ENCODE measurements at places on chromosomes 12 and 14.

DNA sequence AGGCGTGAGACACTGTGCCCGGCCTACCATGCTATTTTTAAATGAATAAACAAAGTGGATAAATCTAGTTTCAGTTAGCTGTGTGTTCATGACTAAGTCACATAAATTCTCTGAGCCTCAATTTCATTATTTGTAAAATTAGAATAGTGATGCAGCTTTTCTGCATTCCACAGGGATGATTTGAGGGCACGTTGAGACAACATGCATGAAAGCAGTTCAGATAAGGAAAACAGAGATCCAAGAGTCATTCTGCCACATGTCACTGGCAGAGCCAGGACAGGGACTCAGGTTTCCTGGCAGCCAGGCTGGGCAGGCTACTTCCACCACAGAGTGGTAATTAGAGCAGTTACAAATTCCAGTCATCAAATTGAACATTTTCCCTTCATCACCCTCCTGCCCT is 2.9 kb upstream of the PPP4R4 start:
- DNase-seq: peak; percentile 42

DNA sequence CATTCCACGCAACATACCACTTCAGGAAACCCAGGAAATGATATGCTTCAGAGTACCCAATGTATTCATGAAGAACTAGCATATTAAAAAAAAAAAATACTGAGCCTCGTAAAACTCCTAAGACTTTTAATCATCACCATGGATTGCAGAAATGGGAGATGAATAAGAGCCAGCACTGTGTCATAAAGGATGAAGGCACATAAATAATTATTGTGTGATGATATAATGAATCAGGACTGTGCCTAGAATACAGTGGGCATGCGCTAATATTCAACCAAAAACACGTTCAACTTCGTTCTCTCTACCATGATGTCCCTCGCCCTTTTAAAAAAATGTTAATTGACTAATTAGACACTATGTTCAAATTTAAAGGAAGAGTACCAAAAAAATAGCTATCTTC is 68.7 kb downstream of the CIT start:
- peak; percentile 64 for DNase-seq

DNA sequence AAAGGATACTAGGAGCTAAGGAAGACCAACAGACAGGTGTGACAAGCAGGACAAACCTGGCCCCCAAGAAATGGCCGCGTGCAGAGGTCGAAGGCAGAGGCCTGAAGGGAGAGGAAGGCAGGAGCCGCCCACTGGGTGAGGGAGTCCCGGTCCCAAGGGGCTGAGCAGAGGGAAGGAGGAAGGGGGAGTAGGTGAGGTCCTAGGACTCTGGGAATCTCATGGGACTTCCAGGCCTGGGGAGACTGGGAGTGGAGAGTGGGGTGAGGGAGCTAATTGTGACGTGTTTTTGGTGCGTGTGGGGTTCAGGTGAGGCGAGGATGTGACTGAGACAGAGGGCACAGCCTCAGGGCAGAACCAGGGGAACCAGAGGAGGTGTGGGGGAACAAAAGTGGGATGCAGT is 11.7 kb upstream of the FLVCR2 start:
- DNase-seq: no peak

GRCh38 chr12:42571327-42572009 is 18.1 kb downstream of the PRICKLE1 start:
- no peak for DNase-seq

- no peak for DNase-seq
These were observed 7.5 kb downstream of the ITPR2 start for GRCh38 chr12:26825459-26826016.

DNA sequence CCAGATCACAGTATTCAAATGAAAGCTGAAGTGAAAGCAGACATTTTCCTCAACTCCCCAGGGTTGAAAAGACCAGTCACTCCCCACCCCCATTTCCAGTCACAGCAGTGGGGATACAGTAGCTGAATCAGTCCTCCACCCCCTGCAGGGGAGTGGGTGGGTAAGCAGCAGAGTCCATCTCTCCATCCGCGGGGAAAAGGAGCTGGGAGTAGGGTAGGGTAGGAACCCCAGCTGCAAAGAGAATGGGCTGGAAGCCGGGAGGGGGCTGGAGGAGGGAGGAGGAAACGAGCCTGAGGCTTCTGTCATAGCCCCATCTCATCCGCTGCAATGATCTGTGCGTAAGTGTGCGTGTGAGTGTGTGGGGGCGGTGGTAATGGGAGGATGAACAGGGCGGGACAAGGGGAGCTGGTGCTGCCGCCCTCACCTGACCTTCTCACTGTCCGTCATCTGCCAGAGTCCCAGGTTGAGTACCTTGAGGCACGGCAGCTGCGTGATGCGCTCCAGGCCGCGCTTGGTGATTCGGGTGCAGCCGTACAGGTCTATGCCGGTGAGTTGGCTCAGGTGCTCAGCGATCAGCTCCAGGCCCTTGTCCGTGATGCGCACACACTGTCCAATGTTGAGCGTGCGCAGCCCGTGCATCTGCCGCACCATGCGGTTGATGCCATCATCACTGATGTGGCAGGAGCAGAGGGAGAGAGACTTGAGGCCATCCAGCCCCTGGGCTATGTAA is 1.8 kb downstream of the FBXL14 start:
- peak; percentile 79 for DNase-seq

- no peak for DNase-seq
These were observed 82.8 kb upstream of the CAPRIN2 start for GRCh38 chr12:30837595-30837994.

DNA sequence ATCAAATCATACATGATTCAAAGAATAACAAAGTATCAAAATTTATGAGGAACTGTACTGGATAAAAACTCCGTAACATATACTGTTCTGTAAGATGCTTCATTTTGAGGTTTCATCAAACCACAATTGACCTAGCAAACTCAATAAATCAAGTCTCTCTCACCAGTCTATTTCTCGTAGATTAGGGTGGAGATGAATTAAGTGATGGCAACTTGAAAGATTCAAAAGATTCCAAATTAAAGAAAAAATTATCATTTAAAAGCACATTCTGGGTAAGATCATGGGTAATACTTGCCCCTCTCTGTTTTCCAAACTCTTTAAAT is 74.4 kb downstream of the PAPLN start:
- DNase-seq: no peak

All from fibroblast of skin of right biceps (primary cell).